ENCODE measurements at places on chromosomes 12 and 14. TPM values are rescaled to one million over a fixed set of nuclear protein-coding genes. Genes with fewer than 3 reads are reported as not detected.

Gene STXBP6
- total RNA-seq = not detected

Gene FAM222A
- total RNA-seq = 0.24 TPM

Gene REP15
- total RNA-seq = 0.72 TPM

Gene SDR9C7
- total RNA-seq = not detected

Gene SLC10A1
- total RNA-seq = not detected

Gene CIROP
- total RNA-seq = not detected

Gene DCN
- total RNA-seq = 1.1 TPM

Gene TTC7B
- 3.2 TPM for total RNA-seq

Gene FIGNL2
- total RNA-seq = under 0.01 TPM

Gene SYNDIG1L
- total RNA-seq = not detected

Gene GUCY2C
- total RNA-seq = not detected

Gene PTPRO
- total RNA-seq = 0.24 TPM

Gene TMTC1
- total RNA-seq = 16.6 TPM

Gene ABCD2
- total RNA-seq = not detected

Gene SYCP3
- total RNA-seq = not detected

Gene CYP27B1
- 3.2 TPM for total RNA-seq

Gene TAS2R30
- 2.8 TPM for total RNA-seq

Gene TAS2R50
- total RNA-seq = 0.96 TPM

Gene NAV3
- 5.8 TPM for total RNA-seq

Gene KRT71
- not detected for total RNA-seq

Gene TSHR
- total RNA-seq = not detected

Gene TAS2R9
- total RNA-seq = not detected

Gene RAN
- total RNA-seq = 520 TPM

Gene PLA2G1B
- total RNA-seq = not detected

Gene CAPZA3
- 0.24 TPM for total RNA-seq

Gene PCBP2
- total RNA-seq = 176 TPM

Gene PA2G4
- 169 TPM for total RNA-seq

Gene FLVCR2
- total RNA-seq = 1.7 TPM

Gene PROX2
- not detected for total RNA-seq

Gene SLC25A29
- 33.7 TPM for total RNA-seq

Gene TMEM179
- not detected for total RNA-seq

Gene HPD
- not detected for total RNA-seq
